T-cell (primary cell): ENCODE measurements at places on chromosomes 11 and 22.

GRCh38 chr11:86740628-86741483 lies 59.5 kb upstream of the PRSS23 start:
- no peak overlapping the region for H3K4me3 ChIP-seq
- no peaks in the 10 kb centered on the region for H3K36me3 ChIP-seq
- no peak for DNase-seq
- H3K27me3 ChIP-seq: no peaks in the 10 kb centered on the region
- H3K27ac ChIP-seq: no peak overlapping the region

- H3K4me1 ChIP-seq: peaks cover 21% of the 10 kb centered on the region
- H3K4me3 ChIP-seq: no peak overlapping the region
- H3K27me3 ChIP-seq: no peaks in the 10 kb centered on the region
- no peak overlapping the region for H3K27ac ChIP-seq
Measured at GRCh38 chr11:35103366-35104208, 35.4 kb upstream of the CD44 start.

DNA sequence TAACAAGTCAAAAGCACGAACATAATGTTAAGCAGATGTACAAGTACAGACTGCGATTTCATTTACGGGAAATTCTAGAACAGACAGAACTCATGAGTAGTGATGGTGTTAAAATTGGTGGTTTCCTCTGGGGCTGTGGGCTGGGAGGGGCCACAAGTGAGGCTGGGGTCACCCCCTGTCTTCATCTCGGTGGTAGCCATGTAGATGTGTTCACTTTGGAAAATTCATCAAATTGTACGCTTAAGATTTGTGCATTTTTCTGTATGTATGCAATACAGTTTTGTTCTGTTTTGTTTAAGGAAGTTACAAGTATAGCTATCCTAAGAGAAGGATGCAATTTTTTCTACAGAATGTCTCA lies 504 bp upstream of the ASCC2 start:
- DNase-seq: no peak
- peaks cover 5% of the 10 kb centered on the region for H3K36me3 ChIP-seq
- no peaks in the 10 kb centered on the region for H3K27me3 ChIP-seq
- H3K27ac ChIP-seq: peak overlapping the region; percentile 84
- H3K4me1 ChIP-seq: peaks cover 29% of the 10 kb centered on the region
- H3K4me3 ChIP-seq: peak overlapping the region; percentile 100

GRCh38 chr22:48724899-48725298 lies 1102.8 kb downstream of the BRD1 start:
- peaks cover 17% of the 10 kb centered on the region for H3K27me3 ChIP-seq
- no peak overlapping the region for H3K4me3 ChIP-seq
- DNase-seq: no peak
- H3K36me3 ChIP-seq: no peaks in the 10 kb centered on the region
- H3K4me1 ChIP-seq: no peaks in the 10 kb centered on the region

GRCh38 chr22:35998748-35999147 lies 29.9 kb downstream of the RBFOX2 start:
- H3K27ac ChIP-seq: no peak overlapping the region
- H3K4me3 ChIP-seq: no peak overlapping the region
- no peaks in the 10 kb centered on the region for H3K4me1 ChIP-seq
- no peak for DNase-seq
- H3K36me3 ChIP-seq: no peaks in the 10 kb centered on the region

DNA sequence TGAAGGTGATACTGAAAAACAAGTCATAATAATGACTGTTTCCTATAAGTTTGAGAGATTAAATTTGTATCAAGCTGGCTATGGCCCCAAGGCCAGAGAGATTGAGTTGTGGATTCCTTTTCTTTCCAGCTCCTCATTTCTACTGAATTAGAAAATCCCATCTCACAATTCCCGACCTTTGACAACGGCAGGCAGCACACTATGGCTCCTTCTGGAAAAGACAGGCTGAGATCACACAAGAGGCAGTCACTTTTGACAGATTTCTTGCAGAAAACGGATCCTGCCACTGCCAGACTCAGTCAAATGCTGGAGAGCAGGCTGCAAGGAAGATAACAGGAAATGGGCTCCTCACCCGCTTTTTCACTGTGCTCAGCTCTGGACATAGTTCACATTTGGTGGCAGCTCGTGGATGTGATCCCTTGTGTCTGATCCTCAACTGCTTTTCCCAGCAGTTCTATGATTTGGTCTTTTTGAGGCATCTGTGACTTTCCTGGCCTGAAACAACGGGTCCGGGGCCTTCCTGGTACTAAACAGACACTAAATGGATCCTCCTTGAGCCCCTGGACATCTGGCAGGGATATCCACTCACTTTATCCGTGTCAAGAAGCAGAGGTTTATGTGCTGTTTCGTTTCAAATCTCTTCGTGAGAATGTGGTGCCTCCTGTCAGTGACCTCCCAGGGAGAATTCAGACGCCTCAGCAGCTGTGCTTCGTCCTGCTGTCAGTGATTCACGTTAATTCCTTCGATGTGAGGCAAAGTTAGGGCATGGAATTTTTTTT lies 26.1 kb upstream of the RTL6 start:
- no peak overlapping the region for H3K27ac ChIP-seq
- no peak for DNase-seq
- H3K27me3 ChIP-seq: no peaks in the 10 kb centered on the region
- no peaks in the 10 kb centered on the region for H3K4me1 ChIP-seq
